ENCODE measurements at places on chromosomes 4 and X.

GRCh38 chr4:93334003-93334402 is 494.6 kb upstream of the ATOH1 start:
- DNase-seq: no peak

DNA sequence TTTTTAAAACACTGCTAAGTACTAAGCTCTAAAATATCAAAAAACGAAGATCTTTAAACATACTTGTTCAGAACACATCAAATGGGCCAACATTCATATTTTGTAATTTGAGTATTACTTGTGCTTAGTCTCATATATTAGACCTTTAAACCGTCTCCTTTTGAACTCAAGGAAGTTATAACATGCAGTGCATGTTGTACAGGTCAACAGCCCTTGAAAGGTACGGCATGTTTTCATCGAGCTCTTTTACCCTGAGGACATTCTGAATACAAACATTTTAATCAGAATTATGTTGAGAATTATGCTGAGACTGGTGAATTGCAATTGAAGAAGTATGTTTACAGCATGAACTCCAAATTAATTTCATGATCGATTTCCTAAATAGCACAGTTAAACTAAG is 7.0 kb upstream of the ASB11 start:
- DNase-seq: no peak

- DNase-seq: no peak
Observed at GRCh38 chr4:73258436-73258685, 237 bp downstream of the ANKRD17 start.

- DNase-seq: no peak
Observed at GRCh38 chr4:79425586-79425985, 17.6 kb upstream of the GK2 start.

- DNase-seq: no peak
Observed at GRCh38 chr4:101337688-101338087, 9.6 kb downstream of the PPP3CA start.

All from hematopoietic multipotent progenitor cell treated with erythropoietin and hydrocortisone succinate and interleukin-3 and kit ligand, for 17 days (in vitro differentiated cells).